ENCODE measurements at places on chromosomes 6 and 20. TPM values are rescaled to one million over a fixed set of nuclear protein-coding genes. Genes with fewer than 3 reads are reported as not detected.

GRCh38 chr6:170369403-170369802 is 62.8 kb downstream of the FAM120B start:
- no peak for DNase-seq
- peaks cover 29% of the 10 kb centered on the region for H3K4me1 ChIP-seq
- peaks cover 26% of the 10 kb centered on the region for H3K36me3 ChIP-seq
- H3K27ac ChIP-seq = no peak overlapping the region

DNA sequence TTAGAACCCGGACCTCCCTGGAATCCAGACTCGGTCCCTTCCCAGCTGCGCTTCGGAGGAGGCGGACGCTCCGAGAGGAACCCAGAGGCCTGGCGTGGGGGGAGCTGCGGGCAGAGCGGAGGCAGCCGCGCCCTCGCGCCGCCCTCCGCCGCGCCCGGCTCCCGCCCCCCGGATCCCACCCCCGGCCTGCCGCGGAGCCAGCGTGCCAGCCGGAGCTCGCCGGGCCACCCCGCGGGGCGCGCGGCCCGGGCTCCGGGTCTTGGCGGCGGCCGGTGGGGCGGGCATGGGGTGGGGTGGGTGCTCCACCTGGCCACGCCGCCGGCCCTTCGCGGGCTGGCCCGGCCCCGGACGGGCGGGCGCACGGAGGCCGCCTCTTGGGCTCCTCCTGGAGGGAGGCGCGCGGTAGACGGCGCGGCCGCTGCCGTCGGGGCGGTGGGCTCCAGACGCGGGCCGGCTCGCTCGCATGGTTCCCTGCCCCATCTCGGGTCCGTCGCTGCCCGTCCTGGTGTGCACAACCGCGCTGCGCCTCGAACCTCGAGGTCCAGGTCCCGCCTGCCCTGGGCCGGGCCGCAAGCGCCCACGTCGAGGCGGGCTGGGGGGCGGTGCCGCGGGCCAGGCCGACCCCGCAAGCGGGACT is 592 bp upstream of the CDYL start:
- peak; percentile 60 for DNase-seq
- peak overlapping the region; percentile 84 for H3K4me3 ChIP-seq
- H3K27ac ChIP-seq = peak overlapping the region; percentile 88
- H3K36me3 ChIP-seq = peaks cover 9% of the 10 kb centered on the region

DNA sequence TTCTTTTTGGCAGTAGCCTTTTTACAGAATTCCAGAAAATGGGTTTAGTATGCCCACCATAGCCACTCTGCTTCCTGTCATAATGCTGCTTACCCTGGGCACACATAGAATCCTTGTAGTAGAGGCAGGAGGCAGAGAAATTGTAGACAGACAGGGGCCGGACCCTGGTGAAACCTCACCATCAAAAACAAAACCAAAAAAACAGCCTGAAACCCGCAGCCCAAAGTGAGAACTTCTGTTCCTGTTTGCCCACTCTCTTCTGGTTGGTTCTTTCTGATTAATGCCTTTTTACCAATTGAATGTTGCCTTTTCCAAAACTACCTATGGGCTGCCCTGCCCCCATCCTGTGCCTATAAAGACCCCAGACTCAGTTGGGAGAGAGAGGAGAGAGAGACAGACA is 188.2 kb downstream of the CDKAL1 start:
- no peak overlapping the region for H3K4me3 ChIP-seq
- no peak for DNase-seq
- H3K4me1 ChIP-seq = peaks cover 36% of the 10 kb centered on the region
- H3K27ac ChIP-seq = no peak overlapping the region
- no peaks in the 10 kb centered on the region for H3K27me3 ChIP-seq

- peaks cover 63% of the 10 kb centered on the region for H3K27me3 ChIP-seq
- H3K4me1 ChIP-seq = peaks cover 6% of the 10 kb centered on the region
- H3K36me3 ChIP-seq = no peaks in the 10 kb centered on the region
- no peak overlapping the region for H3K4me3 ChIP-seq
- DNase-seq = no peak
These were observed 34.9 kb upstream of the PRDM1 start for GRCh38 chr6:106051226-106051625.

- DNase-seq = no peak
- H3K27ac ChIP-seq = peak overlapping the region; percentile 93
- no peak overlapping the region for H3K4me3 ChIP-seq
- no peaks in the 10 kb centered on the region for H3K36me3 ChIP-seq
- peaks cover 69% of the 10 kb centered on the region for H3K4me1 ChIP-seq
- no peaks in the 10 kb centered on the region for H3K27me3 ChIP-seq
These were observed 191.7 kb downstream of the FOXC1 start for GRCh38 chr6:1801401-1801800.

PBOV1 gene
- not detected for total RNA-seq

Data from mesothelial cell of epicardium (in vitro differentiated cells).